Stimulated activated CD4-positive, alpha-beta T cell treated with anti-CD3 and anti-CD28 coated beads, Interleukin-1b, Interleukin-23, amount 100 ng/mL, for 1 hour (primary cell): ENCODE measurements at places on chromosomes 2 and 18.

GRCh38 chr2:172080641-172081220 is 4.6 kb upstream of the DLX1 start:
- DNase-seq = no peak

DNA sequence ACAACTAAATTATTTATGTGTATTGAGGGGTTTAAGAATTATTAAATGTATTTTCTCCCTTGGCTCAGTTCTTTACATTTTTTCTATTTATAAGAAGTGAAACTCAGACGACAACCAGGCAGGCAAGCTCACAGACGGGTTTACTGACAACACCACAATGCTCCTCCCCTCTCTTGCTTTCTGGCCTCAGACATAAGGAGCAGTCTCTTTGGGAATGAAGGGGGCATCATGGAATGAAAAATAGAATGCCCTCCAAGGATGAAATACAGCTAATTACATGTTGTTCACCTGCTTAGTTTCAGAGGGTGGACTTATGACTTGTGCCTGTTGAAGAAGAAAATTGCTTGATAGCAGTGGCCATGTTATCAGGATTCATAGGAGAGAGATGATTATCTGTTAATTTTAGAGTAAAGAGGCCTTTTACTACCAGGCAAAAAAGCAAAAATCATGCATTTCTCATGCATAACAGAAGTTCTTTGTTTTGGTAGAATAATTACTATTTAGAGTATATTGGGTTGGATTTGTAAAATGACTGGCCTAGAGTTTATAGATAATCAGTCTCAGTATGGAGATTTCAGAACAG is 172.1 kb upstream of the LRRTM1 start:
- DNase-seq = no peak

DNA sequence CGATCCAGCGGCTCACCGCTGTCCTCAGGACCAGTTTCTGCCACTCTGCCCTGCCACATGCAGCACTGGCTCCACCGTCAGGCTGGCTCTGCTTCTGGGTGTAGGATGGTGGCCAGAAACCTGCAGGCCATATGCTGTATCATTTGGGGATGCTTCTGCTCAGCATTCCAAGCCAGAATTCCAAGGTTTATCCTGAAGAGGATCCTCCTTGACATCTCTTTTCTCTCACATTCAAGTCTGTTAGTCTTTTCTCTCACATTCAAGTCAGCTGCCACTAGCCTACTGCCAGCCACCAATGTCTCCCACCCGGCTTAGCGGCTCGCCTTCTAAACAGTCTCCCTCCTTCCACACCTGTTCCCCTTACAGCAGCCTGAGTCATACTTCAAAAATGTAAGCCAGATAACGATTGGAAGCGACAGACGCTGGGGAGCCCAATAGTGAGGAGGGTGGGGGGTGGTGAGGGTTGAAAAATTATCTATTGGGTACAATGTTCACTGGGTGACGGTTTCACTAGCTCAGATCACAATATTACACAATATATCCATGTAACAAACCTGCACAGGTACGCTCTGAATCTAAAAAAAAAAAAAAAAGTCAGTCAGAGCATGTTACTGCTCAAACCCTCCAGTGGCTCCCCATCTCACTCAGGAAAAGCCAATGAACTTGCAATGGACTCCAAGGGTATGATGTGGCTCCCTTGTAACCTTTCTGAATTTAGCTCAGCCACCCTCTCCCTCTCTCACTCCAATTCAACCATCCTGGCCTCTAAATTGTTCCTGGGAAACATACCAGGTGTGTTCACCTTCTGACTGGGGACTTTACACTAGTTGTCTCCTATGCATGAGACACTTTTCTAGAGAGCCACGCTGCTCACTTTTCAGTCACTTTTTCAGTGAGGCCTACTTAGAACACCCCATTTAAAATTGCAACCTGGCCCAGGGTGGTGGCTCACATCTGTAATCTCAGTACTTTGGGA is 38.8 kb upstream of the SP3 start:
- DNase-seq = no peak

- no peak for DNase-seq
Observed at GRCh38 chr18:21100678-21101077, 10.9 kb downstream of the ROCK1 start.

- DNase-seq = no peak
Observed at GRCh38 chr2:51812138-51812866, 780.4 kb upstream of the NRXN1 start.

GRCh38 chr2:203789618-203790017 is 78.0 kb upstream of the CTLA4 start:
- DNase-seq = no peak
